GM12892 (cell line): ENCODE measurements at places on chromosomes 5 and 9.

- no peak for DNase-seq
These were observed 40.9 kb downstream of the CMYA5 start for GRCh38 chr5:79730564-79730963.

- DNase-seq: no peak
These were observed 102.9 kb downstream of the MARCHF3 start for GRCh38 chr5:126927429-126927828.

DNA sequence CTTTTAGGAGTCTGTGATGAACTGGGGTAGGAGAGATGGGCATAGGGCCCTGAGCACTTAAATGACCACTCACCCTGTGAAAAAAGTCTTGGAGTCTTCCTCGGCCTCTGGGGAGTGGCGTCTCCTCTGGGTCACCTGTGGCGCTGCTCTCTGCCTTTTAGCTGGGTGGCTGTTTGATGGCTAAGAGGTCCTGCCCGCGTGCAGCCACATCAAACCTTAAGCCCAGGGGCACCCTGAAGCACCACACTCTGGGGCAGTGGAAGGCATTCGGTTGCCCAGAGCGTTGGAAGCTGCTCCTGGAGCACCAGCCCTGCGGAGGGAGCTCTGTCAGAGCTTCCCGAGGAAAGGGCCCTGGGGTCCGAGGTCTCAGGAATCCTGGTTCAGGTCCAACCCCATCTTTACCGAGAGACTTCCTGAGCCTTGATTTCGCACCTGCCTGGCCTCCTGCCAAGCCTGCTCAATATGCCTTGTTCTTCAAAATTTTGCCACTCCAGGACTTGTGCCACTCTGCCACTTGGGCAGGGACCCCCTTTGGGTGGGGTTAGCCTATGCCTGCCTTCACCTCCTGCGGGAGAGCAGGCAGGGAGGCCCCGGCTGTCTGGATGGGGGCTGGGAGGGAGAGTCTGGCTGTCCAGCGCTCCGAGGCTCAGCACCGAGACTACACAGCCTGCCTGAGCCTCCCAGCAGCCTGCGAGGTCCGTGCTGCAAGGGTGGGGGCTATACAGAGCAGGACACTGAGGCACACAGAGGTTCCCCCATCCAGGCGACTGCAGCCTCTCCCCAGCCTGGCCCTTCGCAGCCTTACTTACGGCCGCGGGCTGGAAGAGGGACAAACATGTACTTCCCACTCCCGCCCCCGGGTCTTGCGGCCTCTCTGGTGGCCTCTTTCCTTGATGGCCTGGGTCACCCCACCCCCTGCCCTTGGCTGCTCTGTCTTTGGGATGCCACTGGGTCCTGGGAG, 63.4 kb upstream of the RNU6ATAC start:
- DNase-seq: no peak

DNA sequence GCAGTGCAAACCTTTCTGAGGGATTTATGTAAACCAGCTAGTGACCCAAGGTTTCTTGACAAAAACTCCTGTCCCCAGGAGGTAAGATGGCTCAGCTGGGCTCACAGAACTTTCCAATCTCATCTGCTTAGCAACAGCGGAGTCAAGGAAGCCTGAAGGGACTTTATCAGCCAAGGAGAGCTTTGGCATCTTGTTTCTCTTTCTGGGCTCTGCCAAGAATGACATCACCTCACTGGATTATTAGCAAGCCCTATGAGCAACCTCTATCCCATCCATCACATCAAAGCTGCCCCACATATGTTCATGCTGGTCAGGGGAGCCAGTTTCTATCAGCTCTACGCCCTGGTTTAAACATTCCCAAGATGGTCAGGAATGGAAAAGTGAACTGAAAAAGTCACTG, 461.3 kb downstream of the ENC1 start:
- no peak for DNase-seq

GRCh38 chr9:135734616-135735144, 32.7 kb downstream of the KCNT1 start:
- no peak for DNase-seq

GRCh38 chr5:128466980-128467379, 71.1 kb downstream of the FBN2 start:
- no peak for DNase-seq

- no peak for DNase-seq
These were observed 15.2 kb downstream of the NACC2 start for GRCh38 chr9:136079916-136080246.

DNA sequence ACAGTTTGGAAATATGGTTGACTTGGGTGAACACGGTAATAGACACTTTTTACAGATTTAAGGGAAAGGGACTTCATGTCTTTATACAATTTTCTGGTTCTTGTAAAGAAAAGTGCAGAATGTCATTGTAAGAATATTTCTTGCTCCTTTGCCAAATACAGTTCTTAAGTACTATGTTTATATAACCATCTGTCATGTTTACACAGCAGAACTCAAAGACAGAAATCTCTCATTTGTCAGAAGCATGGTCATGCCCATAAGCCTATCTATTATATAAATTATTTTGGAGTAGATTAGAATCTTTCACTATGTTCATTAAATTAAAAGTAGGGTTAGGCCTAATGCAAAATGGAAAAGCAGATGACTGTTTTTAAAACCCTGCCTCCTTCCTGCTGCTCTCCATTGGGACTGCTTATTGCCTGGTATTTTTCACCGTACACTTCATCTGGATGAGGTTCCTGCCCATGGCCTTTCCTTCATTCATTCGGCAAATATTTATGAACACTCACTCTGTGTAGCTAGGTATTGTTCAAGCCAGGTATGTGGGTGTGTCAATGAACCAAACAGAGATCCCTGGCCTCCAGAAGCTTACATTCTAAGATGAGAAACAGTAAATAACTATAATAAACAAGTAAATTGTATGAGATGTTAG, 558.1 kb downstream of the NR2F1-AS1 start:
- no peak for DNase-seq

GRCh38 chr9:21056931-21057330, 20.8 kb downstream of the IFNB1 start:
- DNase-seq: no peak
